ENCODE measurements at places on chromosomes 12 and 14.

- no peak for DNase-seq
Observed at GRCh38 chr14:65650826-65651225, 238.3 kb downstream of the FUT8 start.

GRCh38 chr12:92771001-92771400 is 68.2 kb downstream of the PLEKHG7 start:
- peak; percentile 25 for DNase-seq

- no peak for DNase-seq
Observed at GRCh38 chr12:127771546-127771945, 495.4 kb upstream of the TMEM132C start.

DNA sequence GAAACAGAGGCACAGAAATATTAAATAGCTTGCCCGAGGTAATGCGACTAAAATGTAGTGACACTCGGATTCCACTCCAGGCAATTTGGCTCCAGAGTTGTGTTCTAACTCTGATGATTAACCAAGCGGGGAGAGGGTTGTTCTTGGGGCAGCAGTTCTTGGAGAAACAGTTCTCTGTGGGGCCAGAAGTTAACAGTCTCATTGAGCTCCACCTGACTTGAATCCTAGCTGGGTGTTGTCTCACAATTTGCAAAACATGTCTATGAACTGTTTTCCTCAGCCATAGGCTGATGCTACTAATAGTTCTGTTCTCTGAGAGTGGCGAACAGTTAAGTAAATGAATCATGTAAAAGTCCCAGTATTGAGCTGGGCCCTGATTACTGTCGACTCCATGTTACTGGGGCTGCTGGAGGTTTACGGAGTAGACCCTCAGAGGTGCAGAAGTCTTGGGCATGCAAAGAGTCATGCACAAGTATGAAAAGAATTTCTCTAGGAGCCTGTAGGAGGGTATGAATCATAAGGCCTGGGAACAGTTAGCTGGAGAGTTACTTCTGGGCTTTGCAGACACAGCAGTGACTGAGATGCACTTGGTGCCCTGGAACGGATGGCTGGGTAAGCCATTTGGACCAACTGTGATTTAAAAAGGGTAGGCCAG is 15.4 kb upstream of the NIN start:
- DNase-seq, result no peak

DNA sequence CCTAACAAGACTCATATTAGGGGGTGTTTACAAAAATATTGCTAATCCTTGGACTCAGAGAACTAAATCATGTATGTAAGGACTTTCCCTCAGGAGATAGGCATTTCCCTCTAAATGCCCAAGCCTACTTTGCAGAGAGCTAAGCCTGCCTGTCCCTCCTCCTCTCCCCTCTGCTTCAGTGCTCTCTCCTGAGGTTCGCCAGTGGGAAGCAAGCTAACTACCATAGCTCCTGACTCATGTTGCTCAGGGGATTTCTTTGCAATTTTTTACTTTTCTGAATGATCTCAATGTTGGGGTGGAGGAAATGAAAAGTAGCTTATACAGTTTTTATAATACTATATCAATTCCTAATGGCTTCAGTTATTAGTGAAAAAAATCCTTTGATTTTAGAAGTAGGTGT is 29.6 kb downstream of the IFT43 start:
- no peak for DNase-seq

DNA sequence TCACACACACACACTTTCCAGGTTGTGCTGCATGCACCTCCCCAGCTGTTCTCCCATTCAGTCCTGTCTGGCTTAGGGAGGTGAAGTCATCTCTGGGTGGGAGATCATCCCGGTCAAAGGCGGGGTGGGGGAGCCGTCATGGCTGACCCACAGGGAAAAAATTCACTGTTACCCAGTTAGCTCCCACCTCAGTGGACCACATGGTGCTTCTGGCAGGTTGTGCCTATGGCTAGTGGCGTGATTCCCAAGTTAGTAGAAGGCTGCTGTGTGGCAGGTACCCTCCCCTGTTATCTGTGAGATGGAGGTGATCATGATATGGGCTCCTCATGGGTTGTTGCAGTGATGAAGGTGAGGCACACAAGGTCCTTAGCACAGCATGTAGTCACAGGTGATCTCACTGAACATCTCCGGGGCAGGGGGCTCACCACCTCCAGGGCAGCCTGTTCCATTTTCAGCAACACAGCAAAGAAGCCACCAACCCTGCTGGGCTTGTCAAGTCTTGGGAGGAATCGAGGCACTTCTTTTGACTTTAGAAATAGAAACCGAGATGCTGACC is 154.9 kb upstream of the CCND2 start:
- DNase-seq, result no peak

GRCh38 chr12:27982385-27982784 is 9.9 kb upstream of the PTHLH start:
- DNase-seq, result no peak

- DNase-seq, result no peak
Observed at GRCh38 chr14:30484976-30485375, 74.0 kb upstream of the G2E3 start.

DNA sequence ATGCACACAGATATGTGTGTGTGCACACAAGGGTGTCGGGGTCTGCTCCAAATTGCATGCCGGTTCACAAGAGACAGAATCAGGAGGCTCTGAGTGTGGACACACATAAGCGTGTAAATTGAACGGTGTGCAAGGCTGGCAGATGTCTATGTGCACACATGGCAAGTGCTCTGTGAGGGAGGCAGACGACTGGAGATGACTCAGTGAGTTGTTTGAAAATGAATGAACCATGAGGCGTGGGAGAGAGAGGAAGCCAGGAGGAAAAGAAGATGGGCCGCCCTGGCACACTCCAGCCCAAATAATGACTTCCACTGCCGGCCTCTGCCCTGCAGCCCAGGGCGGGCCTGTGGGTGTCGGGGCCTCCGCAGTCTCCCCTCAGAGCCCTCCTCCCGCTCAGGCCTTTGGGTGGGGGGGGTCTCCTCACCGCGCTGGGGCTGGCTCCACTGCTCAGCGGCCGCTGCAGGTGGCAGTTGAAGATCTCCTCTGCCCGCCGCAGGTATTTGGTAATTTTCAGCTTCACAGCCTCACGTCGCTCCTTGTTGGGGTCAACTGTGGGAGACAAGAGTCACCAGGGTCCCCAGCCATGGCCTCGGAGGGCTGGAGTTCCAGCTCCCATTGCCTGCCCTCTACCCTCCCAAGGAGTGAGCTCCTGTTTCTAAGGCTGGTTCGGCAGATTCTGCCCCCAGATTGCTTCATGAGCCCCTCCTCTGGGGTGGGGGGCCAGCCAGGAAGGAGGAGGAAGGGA is 3.5 kb downstream of the RPS6KL1 start:
- no peak for DNase-seq

- no peak for DNase-seq
Observed at GRCh38 chr12:29713729-29714128, 70.0 kb downstream of the TMTC1 start.

- DNase-seq, result no peak
Observed at GRCh38 chr14:100159865-100160533, 554 bp upstream of the DEGS2 start.

- no peak for DNase-seq
Observed at GRCh38 chr14:43729143-43729542, 777.9 kb downstream of the FSCB start.

GRCh38 chr12:3897371-3897971 is 24.3 kb upstream of the PARP11 start:
- no peak for DNase-seq

- no peak for DNase-seq
Observed at GRCh38 chr12:128992116-128992515, 138.8 kb downstream of the GLT1D1 start.

- DNase-seq, result no peak
Observed at GRCh38 chr12:1533602-1534304, 60.6 kb downstream of the FBXL14 start.

DNA sequence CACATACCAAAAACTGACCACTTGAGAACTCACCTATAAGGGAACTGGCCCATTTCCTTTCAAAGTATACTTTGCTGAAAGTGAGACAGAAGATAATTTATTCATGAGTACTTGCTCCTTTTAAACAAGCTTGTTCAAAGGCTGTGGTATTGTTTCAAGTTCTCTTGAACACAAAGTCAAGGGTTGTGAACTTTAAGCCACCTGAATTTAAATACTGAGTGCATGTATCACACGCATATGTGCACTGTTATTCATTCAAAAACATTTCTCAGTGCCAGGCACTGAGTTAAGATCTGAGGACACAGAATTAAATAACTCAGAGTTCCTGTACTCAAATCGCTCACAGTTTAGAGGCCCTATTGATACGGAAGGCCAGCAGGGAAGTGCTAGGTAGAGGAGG is 19.1 kb upstream of the LDHB start:
- no peak for DNase-seq

DNA sequence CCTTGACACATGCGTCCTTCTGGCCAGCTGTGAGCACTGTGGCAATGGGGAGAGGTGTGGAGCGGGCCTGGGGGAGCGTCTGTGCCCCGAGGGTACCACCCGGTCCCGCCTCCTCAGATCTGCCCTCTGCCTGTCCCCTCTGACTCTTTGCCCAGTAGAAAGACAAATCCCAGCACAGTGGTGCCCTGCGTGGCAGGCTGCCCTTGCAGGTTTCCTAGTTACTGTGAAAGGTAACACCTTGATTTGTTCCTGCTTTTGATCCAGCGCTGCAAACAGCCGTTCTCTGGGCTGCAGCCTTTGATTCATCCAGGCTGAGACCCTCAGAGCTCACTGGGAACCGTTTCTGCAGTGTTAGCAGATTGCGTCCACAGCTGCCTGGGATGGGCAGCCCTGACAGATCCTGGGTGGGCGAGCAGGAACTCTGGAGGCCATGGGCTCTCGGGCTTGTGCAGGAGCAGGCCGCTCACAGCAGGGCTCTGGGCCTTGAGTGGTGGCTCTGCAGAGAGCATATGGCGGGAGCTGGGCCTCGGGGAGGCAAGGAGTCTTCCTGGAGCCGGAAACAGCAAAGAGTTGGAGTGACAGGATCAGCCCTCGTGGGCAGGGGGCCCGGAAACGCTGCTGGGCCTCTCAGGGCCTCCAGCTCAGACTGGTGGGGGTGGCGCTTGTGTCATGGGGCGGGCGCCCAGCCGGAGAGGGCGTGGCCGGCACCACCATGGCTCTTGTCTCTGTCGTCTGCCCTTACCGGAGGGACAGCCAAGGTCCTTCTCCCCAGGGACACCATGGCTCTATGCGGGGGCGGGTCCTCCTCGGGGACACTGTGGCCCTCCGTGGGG is 16.6 kb downstream of the FBRSL1 start:
- DNase-seq, result no peak

- DNase-seq, result peak; percentile 58
Observed at GRCh38 chr12:52969828-52970569, 21.1 kb downstream of the KRT18 start.

DNA sequence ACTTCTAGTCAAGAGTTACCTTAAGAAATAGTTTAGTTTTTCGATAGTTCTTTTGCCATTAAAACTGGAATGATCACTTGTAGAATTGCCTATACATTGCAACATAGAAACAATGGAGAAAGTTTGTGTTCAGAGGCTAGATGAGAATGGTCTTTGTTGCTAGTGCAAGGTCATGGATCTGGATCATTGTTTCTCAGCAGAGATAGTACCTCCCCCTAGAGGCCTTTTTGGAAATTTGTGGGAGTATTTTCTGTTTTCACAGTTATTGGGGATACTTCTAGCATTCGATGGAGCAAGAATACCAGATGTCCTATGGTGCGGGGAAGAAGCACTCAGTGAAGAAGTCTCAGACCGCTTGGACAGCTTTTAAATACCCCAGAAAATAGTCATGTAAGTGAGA is 138.8 kb upstream of the HMGA2 start:
- no peak for DNase-seq

- peak; percentile 96 for DNase-seq
Observed at GRCh38 chr12:96225044-96225855, 31.1 kb downstream of the ELK3 start.

DNA sequence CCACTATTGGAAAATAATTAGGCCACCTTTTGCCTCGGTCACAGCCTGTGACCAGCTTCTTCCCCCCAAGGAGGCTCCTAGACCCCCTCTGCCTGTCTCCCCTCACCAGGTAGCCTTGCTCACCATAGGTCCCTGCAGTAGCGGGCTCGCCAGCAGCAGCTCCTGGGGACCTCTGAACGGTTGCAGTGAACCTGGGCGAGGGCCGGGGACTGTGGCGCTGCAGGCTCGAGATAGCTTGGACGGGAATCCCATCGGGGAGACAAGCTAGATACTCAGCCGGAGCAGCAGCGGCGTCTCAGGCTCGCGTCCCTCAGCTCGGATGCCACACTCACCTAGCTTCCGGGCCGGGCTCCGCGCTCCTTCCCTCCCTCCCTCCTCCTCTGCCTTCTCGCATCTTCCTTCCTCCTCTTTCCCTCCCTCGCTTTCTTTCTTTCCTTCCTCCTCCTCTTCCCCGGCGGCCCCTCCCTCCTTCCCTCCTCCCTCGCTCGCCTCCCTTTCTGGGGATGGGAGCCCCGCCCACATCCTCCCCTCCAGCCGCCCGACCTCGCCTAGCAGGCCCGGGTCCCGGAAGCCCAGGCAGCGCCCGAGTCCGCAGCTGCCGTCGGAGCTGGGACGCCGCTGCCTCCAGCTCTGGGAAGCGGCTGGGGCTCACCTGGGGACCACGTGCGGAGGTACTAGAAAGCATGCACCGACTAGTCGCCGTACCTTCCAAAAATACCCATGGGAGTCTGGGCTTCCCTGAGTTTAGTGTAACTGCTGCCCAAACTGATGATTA is at the start of gene BMP4:
TSS of gene BMP4 (minus strand) at position 399 of the 775 bp plus-strand sequence. CDS start 4,603 bp downstream, outside the sequence.
- peak; percentile 57 for DNase-seq

- no peak for DNase-seq
Observed at GRCh38 chr14:104321802-104322130, 183.4 kb downstream of the KIF26A start.

DNA sequence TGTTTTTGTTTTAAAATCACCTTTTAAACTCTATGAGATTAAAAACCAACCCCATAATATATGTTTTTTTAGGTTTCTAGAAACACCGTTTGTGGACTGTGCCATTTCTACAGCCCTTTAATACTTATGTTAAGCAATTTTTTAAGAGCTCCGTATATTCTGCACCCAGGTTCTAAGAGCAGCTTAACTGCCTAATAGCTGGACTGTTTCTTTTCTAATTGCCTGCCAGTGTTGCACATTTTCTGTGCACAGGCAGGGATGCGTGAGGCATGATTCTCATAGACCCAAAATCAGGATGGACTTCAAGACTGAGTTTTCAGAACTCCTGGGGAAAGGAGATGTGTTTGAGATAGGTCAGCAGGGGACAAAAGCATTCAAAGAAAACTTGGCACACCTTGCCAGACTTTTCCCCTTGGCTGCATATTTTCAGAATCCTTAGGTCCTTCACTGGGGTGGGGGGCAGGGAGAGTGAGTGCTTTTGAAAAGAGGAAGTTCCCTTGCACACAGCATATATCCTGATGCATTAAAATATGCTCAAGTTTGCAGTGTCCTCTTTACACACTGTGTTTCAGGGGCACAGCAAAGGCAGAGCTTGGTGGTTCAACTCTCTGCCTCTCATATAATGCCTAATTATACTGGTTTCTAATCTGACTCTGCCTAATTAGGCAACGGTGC is 27.9 kb downstream of the TMEM30B start:
- no peak for DNase-seq

- no peak for DNase-seq
Observed at GRCh38 chr12:113762882-113763816, 203.0 kb downstream of the RBM19 start.

- no peak for DNase-seq
Observed at GRCh38 chr14:21985081-21985480, 311.5 kb upstream of the OR4E1 start.

GRCh38 chr12:2355604-2356003 is 302.8 kb downstream of the CACNA1C start:
- no peak for DNase-seq
